Small intestine (tissue), 16 donors: ENCODE measurements at places on chromosomes 2 and 18.

DNA sequence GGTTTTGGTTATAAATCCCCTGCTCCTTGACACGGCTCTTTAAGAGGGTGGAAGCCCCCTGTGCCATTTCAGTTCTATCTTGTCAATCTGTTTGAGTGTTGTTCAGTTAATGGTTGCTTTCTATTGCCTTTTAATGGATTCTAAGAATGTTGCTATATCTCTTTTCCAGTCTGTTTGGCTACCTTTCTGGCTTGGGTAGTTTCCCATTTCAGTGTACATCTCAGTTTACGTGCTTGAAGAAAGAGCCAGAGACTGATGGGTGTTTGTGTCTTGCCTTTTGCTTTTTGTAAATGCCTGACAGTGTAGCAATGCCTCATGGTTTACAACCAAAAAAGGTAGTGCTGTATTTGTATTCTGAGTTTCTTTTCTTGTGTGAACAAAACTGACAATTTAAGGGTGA is 45.3 kb downstream of the SPATS2L start:
- no peak for DNase-seq
- no peak overlapping the region for H3K27ac ChIP-seq
- peaks cover 2% of the 10 kb centered on the region for H3K36me3 ChIP-seq

- no peak overlapping the region for H3K27ac ChIP-seq
- no peaks in the 10 kb centered on the region for H3K36me3 ChIP-seq
- no peaks in the 10 kb centered on the region for H3K27me3 ChIP-seq
- H3K4me1 ChIP-seq: no peaks in the 10 kb centered on the region
These were observed 195.7 kb downstream of the MTCL1 start for GRCh38 chr18:8901019-8901418.

- no peaks in the 10 kb centered on the region for H3K27me3 ChIP-seq
- H3K36me3 ChIP-seq: no peaks in the 10 kb centered on the region
- no peak for DNase-seq
- no peaks in the 10 kb centered on the region for H3K4me1 ChIP-seq
These were observed 228.6 kb upstream of the SPHKAP start for GRCh38 chr2:228410061-228410460.

DNA sequence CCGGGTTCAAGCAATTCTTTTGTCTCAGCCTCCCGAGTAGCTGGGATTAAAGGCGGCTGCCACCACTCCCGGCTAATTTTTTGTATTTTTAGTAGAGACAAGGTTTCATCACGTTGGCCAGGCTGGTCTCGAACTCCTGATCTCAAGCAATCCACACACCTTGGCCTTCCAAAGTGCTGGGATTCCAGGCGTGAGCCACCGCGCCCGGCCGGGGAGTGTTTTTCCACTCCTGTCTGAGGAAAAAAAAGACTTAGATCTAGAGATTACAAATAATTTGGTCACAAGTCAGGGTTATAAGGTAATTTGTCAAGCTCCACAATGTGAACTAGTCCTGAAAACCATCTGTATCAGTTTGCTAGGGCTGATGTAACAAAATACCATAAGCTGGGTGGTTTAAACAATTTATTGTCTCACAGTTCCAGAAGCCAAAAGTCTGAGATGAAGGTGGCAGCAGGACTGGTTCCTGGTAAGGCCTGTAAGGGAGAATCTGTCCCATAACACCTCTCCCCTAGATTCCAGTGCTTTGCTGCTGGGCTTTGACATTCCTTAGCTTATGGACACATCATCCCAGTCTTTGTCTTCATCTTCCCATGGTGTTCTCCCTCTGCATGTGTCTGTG is 40.7 kb upstream of the SP3 start:
- no peak overlapping the region for H3K4me3 ChIP-seq
- no peaks in the 10 kb centered on the region for H3K27me3 ChIP-seq
- H3K36me3 ChIP-seq: no peaks in the 10 kb centered on the region
- DNase-seq: no peak

DNA sequence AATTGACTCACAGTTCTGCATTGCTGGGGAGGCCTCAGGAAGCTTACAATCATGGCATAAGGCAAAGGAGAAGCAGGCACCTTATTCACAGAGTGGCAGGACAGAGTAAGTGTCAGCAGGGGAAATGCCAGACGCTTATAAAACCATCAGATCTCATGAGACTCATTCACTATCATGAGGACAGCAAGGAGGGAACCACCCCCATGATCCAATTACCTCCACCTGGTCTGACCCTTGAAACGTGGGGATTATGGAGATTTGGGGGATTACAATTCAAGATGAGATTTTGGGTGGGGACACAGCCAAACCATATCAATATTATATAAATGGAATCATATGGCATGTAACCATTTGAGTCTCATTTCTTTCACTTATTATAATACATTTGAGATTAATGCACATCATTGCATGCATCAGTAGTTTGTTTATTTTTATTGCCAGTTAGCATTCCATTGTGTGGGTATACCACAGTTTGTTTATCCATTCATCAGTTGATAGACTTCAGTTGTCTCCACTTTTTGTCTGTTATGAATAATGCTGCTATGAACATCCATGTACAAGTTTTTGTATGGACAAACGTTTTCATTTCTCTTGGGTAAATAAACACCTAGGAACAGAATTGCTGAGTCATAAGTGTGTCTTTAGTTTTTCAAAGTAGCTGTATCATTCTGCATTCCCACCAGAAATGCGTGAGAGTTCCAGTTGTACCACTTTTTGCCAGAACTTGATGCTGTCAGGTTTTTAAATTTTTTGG is 5.8 kb upstream of the SRBD1 start:
- H3K27ac ChIP-seq: no peak overlapping the region
- no peak for DNase-seq
- H3K4me1 ChIP-seq: no peaks in the 10 kb centered on the region
- no peaks in the 10 kb centered on the region for H3K36me3 ChIP-seq
- H3K4me3 ChIP-seq: no peak overlapping the region

DNA sequence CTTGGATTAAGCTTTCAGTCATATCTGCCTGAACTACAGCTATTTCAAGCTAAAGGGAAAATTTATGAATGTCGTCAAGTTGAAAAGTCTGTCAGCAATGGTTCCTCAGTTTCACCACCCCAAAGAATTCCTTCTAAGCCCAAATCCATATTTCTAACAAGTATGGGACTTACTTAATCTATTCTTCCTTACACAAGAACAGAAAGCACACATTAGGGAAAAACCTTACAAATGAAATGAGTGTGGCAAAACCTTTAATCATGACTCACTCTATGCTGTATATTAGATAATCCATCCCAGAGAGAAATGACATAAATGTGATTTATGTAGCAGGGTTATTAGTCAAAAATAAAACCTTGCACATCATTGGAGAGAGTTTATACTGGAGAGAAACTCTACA is 78.9 kb downstream of the RAB31 start:
- DNase-seq: no peak
- no peaks in the 10 kb centered on the region for H3K27me3 ChIP-seq
- H3K4me3 ChIP-seq: no peak overlapping the region
- H3K27ac ChIP-seq: no peak overlapping the region
- no peaks in the 10 kb centered on the region for H3K36me3 ChIP-seq

DNA sequence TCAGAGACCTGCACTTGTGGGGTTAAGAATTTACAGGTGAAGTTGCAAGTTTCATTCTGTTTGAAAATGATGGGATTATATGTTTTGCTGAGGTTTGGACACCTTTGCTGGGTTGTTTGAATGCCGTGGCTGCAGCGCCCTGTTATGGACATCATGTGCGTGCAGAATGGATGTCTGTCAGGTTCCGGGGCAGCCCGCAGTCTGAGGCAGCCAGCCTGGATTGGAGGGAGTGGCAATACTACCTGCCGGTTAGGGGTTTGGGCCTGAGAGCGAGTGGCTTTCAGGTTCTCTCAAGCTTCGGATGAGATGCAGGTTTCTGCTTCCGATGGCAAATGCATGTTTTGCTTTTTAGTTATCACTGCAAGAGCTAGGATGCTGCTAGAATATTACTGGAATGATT is 1.1 kb downstream of the CASP8 start:
- H3K27me3 ChIP-seq: no peaks in the 10 kb centered on the region
- peaks cover under 1% of the 10 kb centered on the region for H3K36me3 ChIP-seq
- H3K4me3 ChIP-seq: peak overlapping the region; percentile 19
- DNase-seq: peak; percentile 6

GRCh38 chr2:114156366-114157056 is 266.6 kb downstream of the ACTR3 start:
- no peaks in the 10 kb centered on the region for H3K4me1 ChIP-seq
- H3K27me3 ChIP-seq: no peaks in the 10 kb centered on the region
- no peak overlapping the region for H3K27ac ChIP-seq
- DNase-seq: no peak
- H3K36me3 ChIP-seq: no peaks in the 10 kb centered on the region

DNA sequence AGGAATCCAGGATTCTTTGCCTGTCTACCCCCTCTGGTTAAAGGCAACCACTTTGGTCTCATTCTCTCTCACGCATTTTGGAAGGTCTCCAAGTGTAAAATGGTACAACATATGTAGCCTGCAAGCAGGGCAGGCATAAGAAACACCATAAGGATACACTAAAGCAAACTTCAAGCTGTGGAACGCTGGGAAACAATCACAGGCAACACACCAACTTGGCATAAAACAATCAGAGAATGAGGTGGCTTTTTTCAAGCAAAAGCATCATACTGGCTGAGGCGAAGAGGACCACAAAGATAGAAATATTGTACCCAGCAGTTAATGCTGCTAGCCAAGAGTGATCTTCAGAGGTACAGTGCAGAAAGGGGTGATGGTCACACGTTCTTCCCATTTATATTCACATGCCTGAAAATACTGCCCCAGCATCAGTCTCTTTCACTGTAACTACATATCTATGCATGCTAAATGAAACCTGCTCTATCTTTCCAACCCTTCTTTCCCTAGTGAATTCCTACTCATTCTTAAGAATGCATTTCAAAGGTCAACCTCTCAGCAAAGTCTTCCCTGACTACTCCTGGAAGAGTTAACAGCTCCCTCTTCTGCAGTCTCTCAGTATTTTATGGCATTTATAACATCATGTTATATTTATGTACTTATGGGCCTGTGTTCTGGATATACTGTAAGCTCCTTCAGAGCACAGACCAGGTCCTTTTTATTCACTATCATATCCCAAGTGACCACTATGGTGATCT is 71.9 kb upstream of the GALNT5 start:
- H3K4me1 ChIP-seq: no peaks in the 10 kb centered on the region
- no peaks in the 10 kb centered on the region for H3K27me3 ChIP-seq
- DNase-seq: peak; percentile 47

DNA sequence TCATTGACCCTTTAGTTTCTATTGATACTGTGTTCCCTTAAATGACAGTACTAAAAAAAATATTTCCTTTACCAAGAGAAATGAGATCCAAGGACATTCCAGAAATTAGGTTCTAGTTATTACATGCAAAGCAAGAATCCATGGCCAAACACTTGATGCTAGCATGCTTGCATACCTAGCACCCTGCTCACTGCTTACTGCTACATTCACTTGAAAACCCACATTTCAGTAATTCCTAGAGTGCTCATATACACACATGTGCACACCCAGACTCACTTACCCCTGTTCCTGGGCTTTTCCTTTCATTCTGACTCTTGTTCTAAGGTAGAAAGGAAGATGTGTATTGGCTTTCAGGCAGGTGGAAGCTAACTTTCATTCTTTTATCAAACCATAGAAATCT is 395.9 kb downstream of the THSD7B start:
- no peak for DNase-seq
- H3K36me3 ChIP-seq: no peaks in the 10 kb centered on the region

- H3K4me3 ChIP-seq: no peak overlapping the region
- H3K36me3 ChIP-seq: no peaks in the 10 kb centered on the region
- no peak overlapping the region for H3K27ac ChIP-seq
- H3K4me1 ChIP-seq: no peaks in the 10 kb centered on the region
- DNase-seq: no peak
These were observed 316.8 kb upstream of the HS6ST1 start for GRCh38 chr2:128635361-128635900.

DNA sequence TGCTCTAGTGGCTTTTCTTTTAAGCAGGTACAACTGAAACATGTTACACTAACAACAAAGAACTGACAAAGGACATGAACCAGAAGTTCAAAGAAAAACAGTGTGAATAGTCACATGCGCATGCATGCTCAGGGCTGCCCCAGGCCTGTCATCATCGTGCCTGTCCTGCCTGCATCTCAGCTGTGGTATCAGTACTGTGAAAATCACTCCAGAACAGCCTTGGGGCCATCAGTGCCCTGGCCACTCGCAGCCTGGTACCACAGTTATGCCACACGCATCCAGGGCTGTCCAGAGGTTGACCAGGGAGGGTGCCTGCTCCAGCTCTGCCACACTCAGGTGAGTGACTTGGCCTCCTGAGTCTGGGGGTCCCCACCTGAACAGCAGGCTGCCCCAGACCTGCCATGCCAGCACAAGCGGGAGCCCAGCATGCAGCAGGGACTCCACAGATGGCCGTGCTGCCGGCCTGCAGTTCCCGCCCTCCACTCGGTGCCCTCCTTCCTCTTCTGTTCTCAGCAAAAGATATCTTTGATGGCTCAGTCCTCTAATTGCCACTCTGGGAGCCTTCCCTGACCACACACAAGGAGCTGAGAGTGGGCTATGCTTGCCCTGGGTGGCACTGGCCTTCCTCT is 12.3 kb downstream of the LIMS2 start:
- no peak for DNase-seq
- no peak overlapping the region for H3K27ac ChIP-seq
- no peak overlapping the region for H3K4me3 ChIP-seq
- peaks cover 43% of the 10 kb centered on the region for H3K27me3 ChIP-seq
- no peaks in the 10 kb centered on the region for H3K4me1 ChIP-seq

DNA sequence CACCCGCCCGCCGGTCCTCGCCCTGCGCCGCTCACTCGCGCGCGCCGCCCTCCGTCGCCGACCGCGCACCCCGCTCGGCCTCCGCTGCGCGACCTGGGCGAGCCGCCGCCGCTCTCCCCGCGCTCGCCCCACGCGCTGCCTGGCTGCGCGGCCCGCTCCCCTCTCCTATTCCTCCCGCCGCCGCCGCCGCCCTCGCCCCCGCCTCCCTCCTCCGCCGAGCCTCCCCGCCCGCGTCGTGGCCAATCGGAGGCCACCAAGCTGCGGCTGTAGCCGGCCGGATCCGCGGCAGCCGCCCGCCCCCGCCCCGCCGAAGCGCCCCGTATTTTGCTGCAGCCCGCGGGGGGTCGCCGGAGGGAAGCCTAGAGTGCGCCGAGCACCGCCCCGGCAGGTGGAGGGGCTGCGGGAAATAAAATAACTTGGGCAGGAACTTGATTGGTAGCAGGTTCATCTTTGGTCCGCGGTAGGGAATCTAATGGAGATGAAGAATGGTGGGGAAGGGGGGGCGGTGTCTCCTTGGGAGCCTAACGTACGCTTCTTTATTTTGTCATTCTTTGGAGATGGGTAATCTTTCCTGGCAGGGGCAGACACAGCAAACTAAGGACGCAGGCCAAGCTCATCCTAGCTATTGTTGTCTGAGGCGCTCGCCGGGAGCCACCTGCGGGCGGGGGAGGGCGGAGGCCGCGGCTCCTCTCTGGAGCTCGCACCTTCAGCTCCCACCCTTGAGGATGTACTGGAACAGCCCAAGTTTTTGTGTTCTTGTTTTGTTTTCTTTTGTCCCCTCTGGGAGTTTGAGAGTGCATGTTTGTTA is 1.1 kb upstream of the CDH2 start:
- peak overlapping the region; percentile 22 for H3K4me3 ChIP-seq
- H3K27me3 ChIP-seq: peaks cover 45% of the 10 kb centered on the region
- no peaks in the 10 kb centered on the region for H3K36me3 ChIP-seq
- no peaks in the 10 kb centered on the region for H3K4me1 ChIP-seq
